ENCODE measurements at places on chromosomes 16 and 17.

- no peak for DNase-seq
Measured at GRCh38 chr16:47069841-47070584, 73.7 kb downstream of the NETO2 start.

DNA sequence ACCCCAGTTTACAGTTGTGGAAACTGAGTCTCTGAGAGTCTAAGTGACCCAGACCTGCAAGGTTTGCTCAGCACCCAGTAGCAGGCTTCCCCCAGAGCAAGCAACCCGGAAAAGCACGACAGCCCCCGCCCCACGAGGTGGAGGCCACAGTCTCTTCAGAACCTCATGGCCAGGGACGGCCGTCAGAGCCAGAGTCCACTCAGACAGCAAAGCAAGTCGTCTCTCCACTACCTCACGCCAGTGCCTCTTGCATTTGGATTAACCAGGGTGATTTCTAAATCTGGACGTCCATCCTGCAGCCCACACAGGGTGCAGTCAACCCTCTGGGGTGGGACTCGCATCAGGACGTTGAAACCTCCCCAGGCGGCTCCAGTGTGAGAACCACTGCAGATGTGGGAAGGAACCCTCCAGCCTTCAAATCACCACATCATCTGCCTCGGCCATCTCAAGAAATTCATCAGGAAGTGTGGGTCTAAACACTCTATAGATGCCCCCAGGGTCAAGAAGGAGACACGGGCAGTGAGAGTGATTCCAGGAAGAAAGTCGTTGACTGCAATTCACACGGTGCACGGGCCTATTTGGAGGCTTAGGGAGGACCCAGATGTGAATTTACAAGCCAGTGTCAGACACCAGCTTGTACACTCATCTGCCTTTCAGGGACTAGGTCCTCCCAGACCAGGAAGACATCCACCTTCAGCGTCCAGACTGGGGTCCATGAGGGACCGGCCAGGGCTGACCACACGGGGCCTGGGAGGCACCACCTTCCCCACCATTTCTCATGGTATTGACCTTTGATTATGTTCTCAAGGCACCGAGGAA lies 20.2 kb upstream of the RBFOX3 start:
- no peak for DNase-seq

GRCh38 chr17:56292578-56292977 lies 139.3 kb downstream of the ANKFN1 start:
- DNase-seq = no peak

- no peak for DNase-seq
Measured at GRCh38 chr16:10590342-10590741, 9.9 kb upstream of the EMP2 start.

DNA sequence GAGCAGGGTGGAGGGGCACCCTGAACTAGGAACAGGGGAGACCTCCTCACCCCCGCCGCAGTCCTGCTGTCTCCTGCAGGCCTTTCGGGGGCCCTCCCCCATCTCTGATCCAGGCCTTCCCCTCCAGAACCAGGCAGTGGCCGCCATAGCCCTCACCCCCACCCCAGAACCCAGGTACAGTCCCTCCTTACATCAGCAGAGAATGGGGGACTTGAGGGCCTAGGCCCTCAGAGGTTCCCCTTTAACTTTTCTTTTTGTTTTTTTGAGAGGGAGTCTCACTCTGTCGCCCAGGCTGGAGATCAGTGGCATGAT lies 4.3 kb upstream of the HAP1 start:
- DNase-seq = no peak

DNA sequence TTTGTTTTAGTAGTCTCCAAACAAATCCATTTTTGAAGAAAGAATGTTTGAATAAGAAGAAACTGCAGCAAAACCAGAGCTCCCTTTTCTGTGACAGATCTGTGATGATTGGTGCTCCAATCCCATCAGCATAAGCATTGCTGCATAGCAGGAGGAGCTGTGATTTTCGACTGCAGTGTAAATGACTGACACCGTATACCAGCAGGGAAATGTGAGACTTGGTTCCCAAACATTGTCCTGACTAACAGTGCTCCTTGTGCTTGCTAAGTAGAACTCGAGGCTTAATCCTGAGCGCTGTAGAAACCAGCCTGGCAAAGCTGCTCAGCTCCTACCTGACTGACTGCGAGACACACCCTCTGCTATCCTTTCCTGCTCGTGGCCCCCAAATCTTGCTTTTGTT lies 57.2 kb downstream of the NUP93 start:
- no peak for DNase-seq

- no peak for DNase-seq
Measured at GRCh38 chr17:7959503-7960253, 27.7 kb downstream of the CNTROB start.
